ENCODE measurements at places on chromosomes 2 and 18. TPM values are rescaled to one million over a fixed set of nuclear protein-coding genes. Genes with fewer than 3 reads are reported as not detected.

Gene ZNF516
- total RNA-seq = 32.3 TPM

- no peak overlapping the region for H3K4me3 ChIP-seq
- H3K27me3 ChIP-seq = no peaks in the 10 kb centered on the region
- no peak for DNase-seq
- no peak overlapping the region for H3K27ac ChIP-seq
Measured at GRCh38 chr18:36389811-36390581, 92.5 kb downstream of the FHOD3 start.

Gene ANKRD44
- total RNA-seq = 22.2 TPM

DNA sequence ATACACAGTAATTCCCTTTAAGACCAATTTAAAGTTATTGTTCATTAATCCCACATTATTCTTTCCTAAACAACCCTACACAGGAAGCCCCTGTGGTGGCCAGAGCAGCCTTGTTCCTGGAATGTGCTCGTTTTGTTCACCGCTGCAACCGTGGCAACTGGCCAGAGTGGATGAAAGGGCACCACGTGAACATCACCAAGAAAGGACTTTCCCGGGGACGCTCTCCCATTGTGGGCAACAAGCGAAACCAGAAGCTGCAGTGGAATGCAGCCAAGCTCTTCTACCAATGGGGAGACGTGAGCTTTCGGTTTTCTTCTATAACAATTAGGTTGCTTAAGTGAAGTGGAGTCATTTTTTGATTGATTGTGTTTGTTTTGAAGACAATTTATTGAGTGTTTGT is 101.0 kb downstream of the UNC80 start:
- no peaks in the 10 kb centered on the region for H3K27me3 ChIP-seq
- H3K27ac ChIP-seq = no peak overlapping the region
- H3K36me3 ChIP-seq = no peaks in the 10 kb centered on the region
- peak overlapping the region; percentile 8 for H3K4me3 ChIP-seq
- peaks cover 15% of the 10 kb centered on the region for H3K4me1 ChIP-seq
- DNase-seq = peak; percentile 90

DNA sequence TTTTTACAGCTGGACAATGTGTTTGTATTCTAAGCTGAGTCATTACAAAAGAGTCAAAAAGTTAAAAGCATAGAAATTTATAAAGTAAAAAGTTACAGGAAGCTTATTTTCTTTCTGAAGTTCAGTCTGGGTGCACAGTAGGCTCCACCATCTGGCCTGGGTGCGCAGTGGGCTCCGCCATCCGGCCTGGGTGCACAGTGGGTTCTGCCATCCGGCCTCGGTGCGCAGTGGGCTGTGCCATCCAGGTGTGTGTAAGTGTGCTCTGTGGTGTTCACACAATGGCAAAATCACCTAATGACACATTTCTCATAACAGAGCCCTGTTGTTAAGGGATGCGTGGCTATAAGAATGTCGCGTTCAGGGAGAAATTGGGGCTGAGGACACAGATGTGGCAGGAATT is 195.5 kb downstream of the ANKRD30B start:
- H3K27ac ChIP-seq = no peak overlapping the region
- H3K4me3 ChIP-seq = no peak overlapping the region
- no peaks in the 10 kb centered on the region for H3K4me1 ChIP-seq
- no peaks in the 10 kb centered on the region for H3K27me3 ChIP-seq
- DNase-seq = no peak
- H3K36me3 ChIP-seq = no peaks in the 10 kb centered on the region

DNA sequence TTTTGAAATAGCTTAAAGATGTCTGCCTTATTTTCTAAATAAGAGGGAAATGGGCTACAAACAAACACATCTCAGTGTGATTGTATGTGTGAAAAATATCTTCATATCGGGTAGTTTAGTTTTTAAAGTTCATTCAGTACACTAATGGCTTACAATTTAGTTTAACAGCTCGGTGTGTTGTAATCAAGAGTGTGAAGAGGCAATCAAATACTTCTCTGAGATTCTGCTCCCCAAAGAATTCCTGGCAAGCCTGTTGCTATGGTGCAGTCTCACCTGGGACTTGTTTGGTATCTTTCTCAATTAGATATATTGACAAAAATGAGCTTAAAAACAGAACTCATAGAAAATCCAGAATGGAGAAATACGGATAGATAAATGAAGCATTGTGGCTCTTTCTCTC is 99.4 kb downstream of the PKP4 start:
- H3K36me3 ChIP-seq = no peaks in the 10 kb centered on the region
- DNase-seq = no peak
- H3K27me3 ChIP-seq = no peaks in the 10 kb centered on the region
- H3K4me1 ChIP-seq = no peaks in the 10 kb centered on the region
- no peak overlapping the region for H3K27ac ChIP-seq

GRCh38 chr2:1287427-1287826 is 125.8 kb upstream of the TPO start:
- DNase-seq = no peak
- H3K27ac ChIP-seq = no peak overlapping the region
- no peaks in the 10 kb centered on the region for H3K36me3 ChIP-seq
- H3K27me3 ChIP-seq = no peaks in the 10 kb centered on the region
- H3K4me1 ChIP-seq = peaks cover 7% of the 10 kb centered on the region

Gene PTPN18
- total RNA-seq = 6.2 TPM

Gene ELOA2
- total RNA-seq = not detected

GRCh38 chr2:14756122-14756541 is 123.6 kb downstream of the LRATD1 start:
- no peak overlapping the region for H3K4me3 ChIP-seq
- no peak overlapping the region for H3K27ac ChIP-seq
- DNase-seq = no peak
- no peaks in the 10 kb centered on the region for H3K36me3 ChIP-seq
- H3K4me1 ChIP-seq = no peaks in the 10 kb centered on the region
- H3K27me3 ChIP-seq = peaks cover 14% of the 10 kb centered on the region

GRCh38 chr18:27301615-27302378 is 116.7 kb upstream of the CHST9 start:
- no peak for DNase-seq
- H3K36me3 ChIP-seq = no peaks in the 10 kb centered on the region
- no peak overlapping the region for H3K4me3 ChIP-seq
- H3K27ac ChIP-seq = no peak overlapping the region
- no peaks in the 10 kb centered on the region for H3K27me3 ChIP-seq

DNA sequence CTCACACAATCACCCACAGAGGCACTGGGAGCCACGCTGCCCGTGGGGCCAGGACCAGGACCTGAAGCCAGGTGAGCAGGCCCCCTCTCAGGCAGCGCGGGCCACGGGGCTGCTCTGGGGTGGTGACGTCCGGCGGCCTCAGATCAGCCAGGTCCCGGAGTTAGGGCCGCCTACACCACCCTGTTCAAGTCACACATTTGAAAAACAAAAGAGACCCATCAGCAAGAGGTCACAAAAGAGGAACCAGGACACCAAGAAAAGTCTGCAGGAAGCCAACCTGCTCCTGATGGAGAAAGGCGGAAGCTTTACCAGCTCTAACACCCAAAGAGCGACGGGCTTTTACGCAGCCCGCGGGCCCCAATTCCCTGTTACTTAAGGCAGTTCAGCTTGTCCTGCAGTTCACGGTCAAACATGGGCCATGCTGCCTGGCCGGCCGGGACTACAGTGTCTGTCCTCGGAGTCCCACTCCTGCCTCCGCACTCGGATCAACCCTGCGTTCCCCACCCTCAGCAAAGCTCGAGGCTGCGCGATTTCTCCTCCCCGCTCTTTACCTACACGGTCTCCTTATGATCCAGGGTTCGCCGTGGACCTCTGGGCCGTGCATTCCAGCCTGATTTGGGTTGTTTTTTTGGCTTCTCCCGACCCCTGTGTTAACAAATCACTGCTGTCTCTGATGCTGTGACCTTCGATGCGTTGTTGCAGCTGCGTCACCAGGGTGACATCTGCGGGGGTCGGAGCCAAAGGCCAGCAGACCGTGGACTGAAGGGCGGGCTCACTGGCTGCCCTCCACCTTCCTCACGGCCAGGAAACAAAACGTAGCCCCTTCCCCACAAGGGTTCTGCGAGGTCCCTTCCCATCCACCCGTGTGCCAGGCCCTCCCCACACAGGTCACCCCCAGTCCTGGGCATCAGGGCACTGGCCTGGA is 31.0 kb downstream of the SNORC start:
- H3K4me3 ChIP-seq = no peak overlapping the region
- no peak overlapping the region for H3K27ac ChIP-seq
- no peaks in the 10 kb centered on the region for H3K4me1 ChIP-seq

- DNase-seq = no peak
- no peak overlapping the region for H3K4me3 ChIP-seq
- H3K4me1 ChIP-seq = no peaks in the 10 kb centered on the region
- no peaks in the 10 kb centered on the region for H3K36me3 ChIP-seq
- no peak overlapping the region for H3K27ac ChIP-seq
Measured at GRCh38 chr2:76737607-76738006, 784.6 kb downstream of the LRRTM4 start.

DNA sequence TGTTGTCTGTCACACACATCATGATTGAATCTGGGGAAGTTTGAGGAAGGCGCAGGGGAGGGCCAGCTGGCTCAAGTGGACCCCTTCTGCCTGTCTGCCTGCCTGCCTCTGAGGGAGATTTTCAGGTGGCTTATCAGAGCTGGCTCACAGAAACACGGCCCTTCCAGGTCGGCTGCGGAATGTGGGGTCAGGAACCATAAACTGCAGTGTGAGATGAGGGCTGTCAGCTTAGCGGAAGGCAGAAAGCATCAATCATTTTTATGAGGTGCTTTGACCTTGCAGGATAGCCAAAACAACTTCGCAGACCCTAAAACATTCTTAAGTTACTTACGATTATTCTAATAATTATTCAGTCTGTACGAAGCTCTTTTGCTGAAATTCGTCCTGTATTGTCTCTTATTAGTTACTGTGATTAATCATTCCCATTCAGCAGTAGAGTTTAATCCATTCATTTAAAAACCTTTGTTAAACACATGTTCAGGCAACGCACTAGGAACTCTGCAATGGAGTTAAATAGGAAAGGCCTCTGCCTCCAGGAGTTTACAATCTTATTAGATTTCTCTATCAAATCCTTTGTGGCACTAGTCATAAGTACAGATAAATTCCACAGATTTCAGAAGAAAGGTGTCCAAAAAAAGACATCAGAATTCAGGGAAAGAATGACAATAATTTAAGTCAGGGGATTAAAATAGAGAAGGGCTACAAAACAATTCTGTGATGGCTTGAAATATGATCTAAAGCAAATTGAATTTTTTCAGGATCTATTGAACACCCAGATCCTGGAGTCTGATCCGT is 371.6 kb downstream of the HRH4 start:
- no peak overlapping the region for H3K4me3 ChIP-seq
- no peaks in the 10 kb centered on the region for H3K36me3 ChIP-seq
- DNase-seq = no peak
- peaks cover 7% of the 10 kb centered on the region for H3K27me3 ChIP-seq
- no peak overlapping the region for H3K27ac ChIP-seq

DNA sequence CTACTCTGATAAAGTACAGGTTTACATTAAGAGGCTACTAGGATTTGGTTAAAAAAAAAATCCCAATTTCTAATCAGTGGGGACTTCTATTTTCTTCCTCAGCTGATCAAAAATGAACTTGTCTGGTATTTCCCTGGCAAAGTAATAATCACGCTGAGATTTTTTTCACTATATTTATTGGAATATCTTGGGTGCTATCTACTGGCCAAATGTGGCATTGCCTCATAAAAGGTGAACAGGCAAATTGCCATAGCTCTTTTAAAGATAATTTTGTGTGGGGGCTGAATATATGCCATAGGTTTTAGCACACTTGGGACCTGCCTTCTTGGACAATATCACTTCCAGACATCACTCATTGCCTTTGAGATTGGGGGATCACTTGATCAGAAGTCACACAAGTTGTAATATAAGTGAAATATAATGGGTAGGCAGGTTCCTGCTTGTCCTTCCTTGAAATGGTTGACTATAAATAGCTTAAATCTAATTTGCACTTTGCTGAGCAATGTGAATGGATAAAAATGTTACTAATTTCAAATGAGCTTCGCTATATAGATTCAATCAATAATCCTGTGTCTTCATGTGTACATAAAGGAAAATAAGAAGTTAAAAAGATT is 7.0 kb upstream of the NXPH2 start:
- no peak overlapping the region for H3K27ac ChIP-seq
- H3K4me1 ChIP-seq = no peaks in the 10 kb centered on the region
- H3K36me3 ChIP-seq = no peaks in the 10 kb centered on the region
- peaks cover 19% of the 10 kb centered on the region for H3K27me3 ChIP-seq

DNA sequence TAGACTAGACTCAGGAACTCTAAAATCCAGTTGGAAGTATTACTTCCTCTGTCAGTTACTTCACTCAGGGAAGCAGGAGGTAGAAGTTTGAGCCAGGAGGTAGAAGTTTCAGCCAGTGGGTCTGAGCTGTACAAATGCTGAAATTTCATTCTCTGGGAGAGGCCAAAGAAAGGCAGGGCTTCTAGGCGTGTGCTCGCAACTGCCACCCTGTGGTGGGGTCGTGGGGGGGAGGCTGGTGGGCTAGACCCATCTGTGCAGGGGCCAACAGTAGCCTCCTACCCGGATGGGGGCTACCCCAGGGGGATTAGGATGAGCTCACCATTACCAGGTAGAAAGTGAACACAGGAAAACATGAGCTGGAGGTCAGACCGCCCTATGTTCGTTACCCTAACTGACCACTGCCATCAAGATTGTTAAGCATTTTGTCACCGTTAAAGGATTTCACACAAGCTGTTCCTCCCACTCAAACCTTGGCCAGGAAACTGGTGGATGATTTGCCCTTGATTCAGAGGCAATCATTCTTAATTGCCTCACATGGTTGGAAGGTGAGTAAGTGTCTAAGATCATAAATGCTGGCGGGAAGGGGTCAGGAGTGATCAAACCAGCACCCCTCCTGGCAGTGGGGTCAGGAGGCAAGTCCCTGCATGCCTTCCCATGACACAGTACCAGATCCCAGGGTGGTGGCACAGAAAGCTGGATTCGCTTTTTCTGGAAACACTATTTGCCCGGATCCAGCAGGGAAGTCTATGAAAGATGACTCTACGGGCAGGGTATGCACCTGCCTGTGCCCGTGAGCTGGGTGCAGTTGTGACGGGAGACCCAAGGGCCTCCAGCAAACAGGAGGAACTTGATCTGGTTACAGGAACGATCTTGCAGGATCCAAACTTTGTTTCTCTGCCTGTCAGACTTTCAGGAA is 5.2 kb upstream of the FHL2 start:
- no peaks in the 10 kb centered on the region for H3K36me3 ChIP-seq
- H3K27ac ChIP-seq = no peak overlapping the region
- H3K27me3 ChIP-seq = no peaks in the 10 kb centered on the region
- no peak for DNase-seq
- H3K4me3 ChIP-seq = no peak overlapping the region
- H3K4me1 ChIP-seq = no peaks in the 10 kb centered on the region

Measured in A673 (cell line).